Esophagus mucosa (tissue), 1 donor: ENCODE measurements at places on chromosomes 12 and 14.

DNA sequence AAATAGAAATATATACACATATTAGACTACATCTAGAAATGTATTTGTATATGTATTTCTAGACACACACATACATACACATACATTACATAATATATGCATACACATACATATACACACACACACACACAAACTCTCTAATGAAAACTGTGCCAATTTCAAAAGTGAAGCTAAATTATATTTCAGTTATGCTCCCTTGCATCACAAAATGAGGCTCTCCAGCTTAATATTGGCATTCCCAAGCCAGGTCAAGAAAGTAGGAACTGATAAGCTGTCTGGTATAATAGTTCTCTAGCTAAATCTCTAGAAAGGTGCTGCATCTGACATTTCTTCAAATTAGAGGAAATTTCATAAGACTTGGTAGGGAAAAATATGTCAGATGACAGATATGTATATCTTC, 56.9 kb downstream of the GARIN6 start:
- ATAC-seq = no peak

DNA sequence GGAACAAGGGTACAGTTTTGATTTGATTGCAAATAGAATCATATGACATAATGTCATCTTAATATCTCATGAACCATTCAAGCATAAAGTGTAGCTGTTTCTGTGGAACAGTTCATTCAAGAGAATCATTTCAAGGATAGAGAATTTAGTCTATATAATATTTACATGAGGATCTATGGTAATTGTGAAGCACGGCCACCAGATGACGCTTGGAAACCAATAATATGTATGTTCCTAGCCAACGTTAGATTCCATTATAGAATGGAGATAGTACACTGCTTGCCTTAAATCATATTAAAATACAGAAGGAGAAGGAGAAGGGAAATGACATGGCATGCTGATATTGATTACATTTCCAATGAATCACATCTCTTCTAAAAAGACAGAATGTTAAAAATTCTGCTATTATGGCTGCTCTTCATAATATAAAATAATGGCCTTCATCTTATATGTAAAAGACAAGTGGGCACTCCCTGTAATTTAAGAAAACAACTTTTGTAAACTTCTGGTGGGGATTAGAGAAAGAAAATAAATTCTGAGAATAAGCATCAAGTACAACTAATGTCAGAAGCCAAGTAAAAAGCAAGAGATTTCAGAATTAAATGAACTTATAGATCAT, 351.0 kb downstream of the NAV3 start:
- ATAC-seq = no peak

- no peak for ATAC-seq
Measured at GRCh38 chr14:94839348-94839747, 69.4 kb upstream of the GSC start.

DNA sequence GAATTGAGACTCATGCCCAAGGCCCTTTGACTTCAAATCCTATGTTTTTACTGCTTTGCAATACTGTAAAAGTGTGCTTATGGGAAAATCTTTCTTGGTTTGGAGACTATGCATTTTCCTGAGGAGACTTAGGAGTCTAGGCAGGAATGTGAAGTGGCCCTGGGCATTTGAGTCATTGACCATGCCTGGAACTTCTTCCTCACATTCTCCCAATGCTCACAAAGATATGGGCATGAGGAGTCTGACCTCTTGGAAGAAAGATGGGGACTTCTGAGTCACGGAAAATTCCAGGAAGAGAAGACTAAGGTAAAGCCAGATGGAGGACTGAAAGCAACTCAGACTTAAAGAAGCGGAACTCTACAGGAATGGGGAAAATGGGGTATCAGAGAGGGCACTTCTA, 38.2 kb upstream of the ZNF641 start:
- no peak for ATAC-seq

DNA sequence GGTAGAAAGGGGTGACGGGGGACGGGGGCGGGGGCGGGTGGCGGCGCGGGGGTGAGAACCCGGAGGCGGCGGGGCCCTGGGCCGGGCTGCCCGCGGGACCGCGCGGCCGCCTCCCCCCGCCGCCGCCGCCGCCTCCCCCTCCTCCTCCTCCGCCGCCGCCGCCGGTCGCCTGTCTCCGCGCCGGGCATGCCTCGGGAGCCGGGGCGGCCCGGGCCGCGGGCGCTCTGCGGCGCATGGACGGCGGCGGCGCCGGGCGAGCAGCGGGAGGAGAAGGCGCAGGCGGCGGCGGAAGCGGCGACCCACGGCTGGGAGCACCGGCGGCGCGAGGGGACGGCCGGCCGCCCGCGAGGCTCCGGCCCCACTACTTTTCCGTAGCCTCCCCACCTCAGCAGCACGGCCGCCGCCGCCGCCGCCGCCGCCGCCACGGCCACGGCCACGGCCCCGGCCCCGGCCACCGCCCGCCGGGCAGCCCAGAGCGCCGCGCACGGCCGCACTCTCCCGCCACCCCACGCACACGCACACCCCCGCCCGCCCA, at the start of gene NPAS3:
Gene NPAS3, plus strand, starts transcription at position 161 of the 535 bp plus-strand sequence.
- no peak for ATAC-seq

DNA sequence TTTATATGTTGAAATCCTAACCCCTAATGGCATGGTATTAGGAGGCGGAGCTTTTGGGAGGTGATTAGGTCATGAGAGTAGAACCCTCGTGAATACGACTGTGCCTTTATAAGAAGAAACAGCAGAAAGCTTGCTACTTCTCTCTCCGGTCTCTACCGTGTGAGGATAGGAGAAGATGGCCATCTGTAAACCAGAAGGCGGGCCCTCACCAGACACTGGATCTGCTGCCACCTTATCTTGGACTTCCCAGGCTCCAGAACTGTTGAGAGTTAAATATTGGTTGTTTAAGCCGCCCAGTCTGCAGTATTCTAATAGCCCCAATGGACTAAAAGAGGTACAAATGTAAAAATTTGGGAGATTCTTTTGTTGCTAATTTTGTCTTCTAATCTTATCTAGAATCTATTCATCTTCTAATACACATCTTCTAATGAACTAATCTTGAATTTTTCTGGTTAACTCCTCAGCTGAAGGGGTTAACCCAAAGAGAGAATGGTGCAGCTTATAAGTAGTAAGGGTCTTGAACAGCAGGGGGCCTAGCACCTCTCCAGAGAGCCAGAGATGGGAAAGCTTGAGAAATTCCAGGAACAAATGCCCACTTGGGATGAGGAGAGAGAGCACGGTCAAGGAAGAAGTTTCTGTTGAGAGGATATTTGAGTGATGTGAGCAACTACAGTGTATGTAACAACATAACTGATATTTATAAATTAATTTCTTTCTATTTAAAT, 264.0 kb upstream of the GRIP1 start:
- ATAC-seq = no peak

- ATAC-seq = no peak
Measured at GRCh38 chr12:1319212-1319611, 275.2 kb downstream of the FBXL14 start.

DNA sequence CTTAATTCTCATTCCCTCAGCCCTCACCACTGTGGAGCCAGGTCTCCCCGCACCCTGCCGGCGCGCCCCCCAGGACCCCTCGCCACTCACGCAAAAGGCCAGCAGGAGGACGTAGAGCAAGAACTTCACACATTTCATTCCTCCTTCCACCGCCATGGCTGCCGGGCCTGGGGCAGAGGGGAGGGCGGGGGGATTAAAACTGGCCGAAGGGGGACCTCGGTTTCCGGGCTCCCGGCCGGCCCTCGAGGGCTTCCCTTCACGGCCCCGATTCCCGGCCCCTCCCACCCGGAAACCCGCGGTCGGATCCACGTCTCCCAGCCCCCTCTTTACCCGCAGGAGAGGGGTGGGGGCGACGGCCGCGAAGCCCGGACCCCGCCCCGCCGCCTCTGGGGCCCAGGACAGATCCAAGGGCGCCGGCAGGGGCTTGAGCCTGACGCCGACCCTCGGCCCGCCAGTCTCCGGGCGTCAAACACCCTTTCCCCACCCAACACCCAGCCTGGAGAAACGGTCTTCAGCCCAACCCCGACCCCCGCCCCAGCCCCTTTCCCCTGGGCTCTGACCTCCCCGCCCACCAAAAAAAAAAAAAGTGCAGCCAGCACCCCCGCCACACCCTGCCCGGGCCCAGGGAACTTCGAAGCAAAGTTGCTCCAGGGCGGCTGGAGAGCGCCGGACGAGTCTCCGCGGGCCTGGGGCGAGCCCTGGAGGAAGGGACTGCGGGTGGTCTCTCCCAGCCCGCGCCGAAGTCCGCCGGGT, 447 bp downstream of the CD63 start:
- ATAC-seq = peak; percentile 24

GRCh38 chr12:25585021-25585523, 32.0 kb upstream of the LMNTD1 start:
- peak; percentile 78 for ATAC-seq

DNA sequence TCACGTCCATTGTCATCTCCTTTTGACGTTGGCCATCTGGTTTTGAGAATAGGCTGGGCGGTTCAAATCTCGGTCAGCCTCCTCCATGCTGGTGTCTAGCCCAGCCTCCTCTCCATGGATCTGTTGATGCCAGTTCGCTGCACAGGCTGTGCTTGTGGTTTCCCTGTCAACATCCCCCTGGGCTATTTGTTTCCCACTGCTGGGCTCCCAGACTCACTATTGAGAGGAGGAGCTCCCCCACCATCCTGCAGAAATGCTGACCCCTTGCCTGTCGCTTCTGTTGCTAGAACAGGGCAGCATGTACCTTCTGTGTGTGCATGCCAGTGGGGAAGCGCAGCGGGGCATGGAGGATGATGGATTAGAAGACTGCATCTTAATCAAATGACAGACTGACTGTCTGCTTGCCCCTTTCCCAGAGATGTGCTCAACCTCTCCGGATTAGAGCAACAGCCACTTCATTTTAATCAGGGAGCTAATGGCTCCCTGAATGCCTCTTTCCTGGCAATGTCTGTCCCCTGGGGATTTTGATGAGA, 170.5 kb downstream of the TSPAN9 start:
- no peak for ATAC-seq

DNA sequence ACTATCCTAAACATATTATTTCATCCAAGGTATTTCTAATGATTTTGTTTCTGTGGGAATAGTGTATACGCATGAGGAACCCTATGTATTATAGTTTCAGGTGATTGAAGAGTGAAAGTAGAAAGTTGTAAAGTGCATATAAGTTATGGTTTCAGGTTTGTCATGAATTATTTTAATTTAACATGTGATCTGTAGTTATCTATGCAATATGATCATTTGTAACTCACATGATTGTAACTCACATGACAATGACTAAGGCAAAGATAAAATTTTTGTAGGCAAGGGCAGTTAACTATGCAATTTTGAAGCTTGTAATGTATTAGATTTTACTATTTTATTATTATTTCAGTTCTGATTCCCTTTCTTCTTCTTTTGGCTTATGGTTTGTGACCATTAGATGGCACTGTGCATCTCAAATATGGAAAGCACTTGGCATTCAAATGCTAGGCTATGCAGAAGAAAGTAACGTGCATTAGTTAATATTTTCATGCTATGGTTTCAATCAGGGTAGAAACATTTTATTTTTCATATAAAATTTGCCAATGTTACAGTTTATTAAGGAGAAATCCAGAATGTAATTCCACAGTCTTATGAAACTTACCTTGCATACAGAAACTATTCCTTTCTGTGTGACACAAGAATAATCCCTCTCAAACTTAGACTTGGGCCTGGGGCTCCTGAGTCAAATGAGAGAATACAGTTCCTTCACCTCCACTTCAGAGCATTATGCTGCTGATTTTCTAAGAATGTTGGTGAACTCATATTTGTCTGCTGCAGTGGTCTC, 15.8 kb upstream of the TMEM30B start:
- ATAC-seq = peak; percentile 68

DNA sequence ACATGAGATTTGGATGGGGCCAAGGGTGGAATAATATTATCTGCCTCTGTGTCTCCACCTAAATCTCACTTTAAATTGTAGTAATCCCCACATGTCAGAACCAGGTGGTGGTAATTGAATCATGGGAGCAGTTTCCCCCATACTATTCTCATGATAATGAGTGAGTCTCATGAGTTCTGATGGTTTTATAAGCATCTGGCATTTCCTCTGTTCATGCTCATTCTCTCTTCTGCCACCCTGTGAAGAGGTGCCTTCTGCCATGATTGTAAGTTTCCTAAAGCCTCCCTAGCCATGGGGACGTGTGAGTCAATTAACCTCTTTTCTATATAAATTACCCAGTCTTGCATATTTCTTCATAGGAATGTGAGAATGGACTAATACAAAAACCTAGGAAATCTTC, 29.9 kb downstream of the TSPAN19 start:
- ATAC-seq = no peak

DNA sequence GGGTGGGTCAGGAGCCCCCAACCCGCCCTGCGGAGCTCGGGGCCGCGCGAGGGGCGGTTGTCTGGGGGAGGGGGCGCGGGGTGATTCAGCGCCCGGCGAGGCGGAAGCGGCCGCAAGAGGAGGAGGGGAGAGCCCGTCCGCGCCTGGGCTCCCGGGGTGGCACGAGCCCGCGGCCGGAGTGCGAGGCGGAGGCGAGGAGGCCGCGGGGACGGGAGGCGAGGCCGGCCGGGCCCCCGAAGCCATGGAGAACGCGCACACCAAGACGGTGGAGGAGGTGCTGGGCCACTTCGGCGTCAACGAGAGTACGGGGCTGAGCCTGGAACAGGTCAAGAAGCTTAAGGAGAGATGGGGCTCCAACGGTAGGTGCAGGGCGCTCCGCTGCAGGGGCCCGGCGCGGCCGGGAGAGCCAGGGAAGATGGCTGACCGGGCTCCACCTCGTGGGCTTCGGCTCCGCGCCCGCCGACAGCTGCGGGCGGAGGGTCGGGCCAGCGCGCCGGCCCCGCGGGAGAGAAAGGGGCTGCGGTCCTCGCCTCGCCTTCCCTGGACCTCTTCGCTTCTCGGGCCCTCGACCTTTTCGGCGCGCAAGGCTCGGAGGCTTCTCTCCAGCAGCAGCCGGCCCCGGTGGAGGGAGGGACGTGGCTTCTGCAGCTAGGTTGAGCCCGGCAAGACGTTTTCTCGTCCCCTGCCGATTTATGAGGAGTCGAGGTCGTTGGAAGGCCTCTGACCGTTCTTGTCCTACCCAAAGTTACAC, 677 bp downstream of the ATP2A2 start:
- ATAC-seq = peak; percentile 61

DNA sequence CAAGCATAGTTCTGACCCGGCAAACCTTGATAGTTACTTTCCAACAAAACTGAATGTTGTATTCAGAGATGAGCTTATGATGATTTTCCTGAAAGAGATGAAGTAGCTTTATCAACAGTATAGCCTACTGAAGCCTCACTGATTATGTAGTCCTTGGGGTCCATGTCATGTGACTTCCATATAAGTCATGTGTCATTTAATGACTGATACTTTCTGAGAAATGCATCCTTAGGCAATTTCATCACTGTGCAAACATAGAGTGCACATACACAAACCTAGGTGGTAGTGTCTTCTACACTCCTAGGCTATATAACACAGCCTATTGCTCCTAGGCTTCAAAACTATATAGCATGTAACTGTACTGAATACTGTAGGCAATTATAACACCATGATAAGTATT, 28.5 kb upstream of the TUBA1C start:
- no peak for ATAC-seq
